Renal cortex interstitium (tissue), 15 donors: ENCODE measurements at places on chromosomes 4 and X.

GRCh38 chr4:134117392-134118183 lies 84.0 kb downstream of the PABPC4L start:
- DNase-seq: no peak

DNA sequence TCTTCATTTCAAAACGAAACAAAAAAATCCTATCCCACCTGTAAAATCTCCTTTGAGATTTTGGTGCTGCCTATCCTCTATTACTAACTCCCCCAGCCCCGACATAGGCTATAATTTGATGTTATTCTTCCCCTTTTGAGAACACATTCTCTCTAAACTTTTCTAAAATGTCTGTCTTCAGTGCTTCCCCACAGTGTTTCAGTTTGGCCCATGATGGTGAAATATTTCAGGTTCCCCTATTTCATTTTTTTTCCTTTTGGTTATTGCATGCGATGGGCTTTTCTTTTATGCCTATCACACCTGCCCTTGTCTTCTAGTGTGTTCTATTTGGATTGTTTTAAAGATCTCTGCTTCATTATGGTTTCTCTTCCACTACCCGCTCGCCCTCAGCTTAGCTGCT lies 14.7 kb downstream of the BCORL1 start:
- no peak for DNase-seq

DNA sequence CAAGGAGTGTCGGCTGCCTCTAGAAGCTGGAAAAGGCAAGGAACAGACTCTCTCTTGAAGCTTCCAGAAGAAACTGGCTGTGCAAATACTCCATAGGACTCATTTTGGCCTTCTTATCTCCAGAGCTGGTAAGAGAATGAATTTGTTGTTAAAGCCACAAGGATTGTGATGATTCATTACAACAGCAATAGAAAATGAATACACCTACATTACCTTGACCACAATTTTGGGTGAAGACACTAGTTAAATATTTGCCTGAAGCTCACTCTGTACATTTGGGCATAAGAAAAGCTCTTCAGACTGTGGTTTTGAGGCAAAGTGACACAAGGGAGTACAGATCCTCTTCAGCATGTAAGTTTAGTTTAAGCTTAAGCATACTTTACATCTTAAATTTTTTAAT lies 134.5 kb upstream of the TLL1 start:
- no peak for DNase-seq

DNA sequence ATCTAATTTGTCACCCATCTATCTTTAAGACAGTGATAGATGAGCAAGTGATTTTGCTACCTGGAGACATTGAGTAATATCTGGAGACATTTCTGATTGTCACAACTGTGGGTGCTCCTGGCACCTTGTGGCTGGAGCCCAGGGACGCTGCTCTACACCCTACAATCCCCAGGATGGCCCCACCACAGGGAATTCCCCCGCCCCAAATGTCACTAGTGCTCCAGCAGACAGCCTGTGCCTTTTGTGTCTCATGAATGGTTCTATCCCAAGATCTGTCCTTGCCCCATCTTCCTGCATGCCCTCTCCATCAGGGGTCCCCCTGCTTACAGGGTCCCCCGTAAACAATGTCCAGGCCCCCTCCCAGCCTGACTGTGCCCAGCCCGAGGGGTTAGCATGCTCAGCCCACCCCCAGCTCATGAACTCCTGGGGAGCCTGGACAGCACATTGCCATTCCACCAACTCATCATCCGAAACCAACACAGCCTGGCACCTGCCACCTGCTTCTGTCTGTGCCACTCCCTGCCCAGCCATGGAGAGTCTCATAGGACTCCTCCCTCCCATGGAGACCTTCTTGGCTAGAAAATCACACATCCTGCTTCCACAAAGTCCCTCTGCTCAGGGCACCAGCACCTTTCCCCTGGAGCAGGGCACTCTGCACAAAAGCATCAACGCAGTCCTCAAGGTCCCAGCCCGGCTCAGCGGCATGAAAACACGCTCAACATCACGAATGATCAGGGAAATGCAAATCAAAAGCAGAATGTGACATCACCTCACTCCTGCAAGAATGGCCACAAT lies 5.7 kb downstream of the P2RY8 start:
- no peak for DNase-seq

GRCh38 chr4:65798498-65799127 lies 128.3 kb upstream of the EPHA5 start:
- no peak for DNase-seq
